ENCODE measurements at places on chromosomes 4 and X.

DNA sequence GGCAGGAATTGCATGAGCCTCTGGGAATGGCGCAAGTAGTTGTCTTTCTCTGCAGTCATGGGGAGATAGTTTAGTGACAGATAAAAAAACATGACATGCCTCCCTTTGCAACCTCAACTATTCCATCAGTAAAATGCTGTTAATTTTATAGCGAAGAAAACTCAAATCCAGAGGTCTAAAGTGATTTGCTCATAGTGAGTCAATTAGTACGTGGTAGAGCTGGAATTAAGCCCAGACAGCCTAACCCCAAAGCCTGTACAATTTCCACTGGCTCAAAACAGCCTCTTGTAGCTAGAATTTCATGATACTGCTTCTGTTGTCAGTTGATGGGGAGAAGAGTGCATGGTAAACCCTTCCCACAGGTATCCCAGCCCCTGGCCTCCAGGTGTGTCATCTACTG, 81.3 kb upstream of the TRPC5 start:
- peak; percentile 44 for DNase-seq

DNA sequence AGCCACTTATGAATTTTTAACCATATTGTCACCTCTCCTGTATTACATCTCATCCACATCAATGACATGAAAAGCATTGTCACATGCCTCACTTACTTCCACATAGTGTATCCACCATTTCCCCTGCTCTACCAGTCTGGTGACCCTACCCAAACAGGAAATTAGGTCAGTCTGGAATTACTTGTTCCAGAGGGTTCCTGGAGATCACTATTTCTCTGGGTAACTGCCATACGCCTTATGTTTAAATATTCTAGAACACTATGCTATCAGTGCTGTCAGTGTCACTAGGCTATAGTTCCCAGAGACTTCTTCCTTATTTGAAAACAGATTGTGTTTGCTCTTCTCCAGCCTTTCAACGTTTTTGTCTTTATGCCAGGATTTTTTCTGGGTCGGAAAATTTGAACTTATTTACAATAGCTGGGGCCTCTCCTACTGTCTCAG, 15.0 kb downstream of the SRPX2 start:
- no peak for DNase-seq

GRCh38 chr4:19319607-19320006, 932.1 kb upstream of the SLIT2 start:
- no peak for DNase-seq

GRCh38 chrX:120823556-120823955, 52.1 kb downstream of the CT47B1 start:
- DNase-seq = peak; percentile 28

GRCh38 chr4:90084967-90085295, 42.3 kb upstream of the CCSER1 start:
- no peak for DNase-seq

- DNase-seq = no peak
Measured at GRCh38 chr4:2606960-2607506, 70.6 kb downstream of the FAM193A start.

DNA sequence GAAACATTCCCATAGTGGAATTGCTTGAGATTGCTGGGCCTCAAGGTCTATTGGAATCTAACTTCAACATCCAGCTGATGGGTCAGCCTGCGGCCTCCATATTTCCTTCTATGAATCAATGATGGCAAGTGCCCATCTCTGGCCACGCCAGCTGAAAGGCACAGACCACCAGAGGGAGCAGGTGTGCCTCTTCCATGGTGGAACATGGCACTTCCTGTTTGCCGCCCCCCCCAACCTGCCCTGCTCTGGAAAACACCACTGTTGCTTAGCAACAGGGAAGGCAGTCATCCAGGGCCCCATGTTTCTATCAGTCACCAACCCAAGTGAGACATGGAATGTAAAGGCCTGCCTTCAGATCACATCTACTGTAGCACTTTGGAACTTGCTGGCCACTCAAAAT, 11.6 kb downstream of the PAGE4 start:
- peak; percentile 56 for DNase-seq

DNA sequence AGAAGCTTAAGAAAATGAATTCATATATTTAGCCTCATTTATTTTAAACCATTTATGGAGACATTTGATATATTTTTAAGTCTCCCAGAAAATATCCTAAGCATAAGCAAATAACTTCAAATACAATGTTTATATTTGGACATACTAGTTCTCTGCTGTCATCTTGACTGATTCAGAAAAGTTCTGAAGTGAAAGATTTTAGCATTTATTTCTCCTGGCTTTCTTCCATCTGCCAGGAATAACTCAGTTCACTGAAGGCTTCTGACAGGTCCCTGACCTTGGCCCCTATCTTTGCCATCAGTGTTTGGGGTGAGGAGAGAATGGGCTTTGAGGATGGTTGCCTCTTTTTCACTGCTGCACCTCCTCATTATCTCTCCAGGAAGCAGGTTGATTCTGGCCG, 115.7 kb downstream of the SLIT2 start:
- DNase-seq = no peak

DNA sequence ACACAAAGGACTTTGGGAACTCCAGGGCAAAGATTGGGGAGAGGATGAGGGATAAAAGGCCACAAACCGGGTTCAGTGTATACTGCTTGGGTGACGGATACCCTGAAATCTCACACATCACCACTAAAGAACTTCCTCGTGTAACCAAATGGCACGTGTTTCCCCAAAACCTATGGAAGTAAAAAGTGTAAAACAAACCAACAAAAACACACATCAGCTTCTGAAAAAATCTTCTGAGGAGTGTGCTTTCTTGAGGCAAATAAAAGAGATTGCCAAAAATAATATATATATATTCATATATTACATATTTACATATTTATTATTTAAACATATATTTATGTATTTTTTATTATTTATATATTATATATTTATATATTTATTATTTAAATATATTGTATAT, 3.9 kb downstream of the P2RY8 start:
- DNase-seq = no peak

- no peak for DNase-seq
Measured at GRCh38 chr4:140661550-140661949, 92.8 kb upstream of the UCP1 start.

- no peak for DNase-seq
Measured at GRCh38 chrX:20500171-20500865, 233.6 kb upstream of the RPS6KA3 start.

- no peak for DNase-seq
Measured at GRCh38 chr4:101512416-101512815, 165.1 kb upstream of the PPP3CA start.

- DNase-seq = no peak
Measured at GRCh38 chr4:128682942-128683666, 126.4 kb upstream of the JADE1 start.

- no peak for DNase-seq
Measured at GRCh38 chr4:9988933-9989332, 32.4 kb downstream of the SLC2A9 start.

GRCh38 chr4:55500072-55500471, 46.6 kb downstream of the CLOCK start:
- no peak for DNase-seq

GRCh38 chr4:54961357-54961975, 163.9 kb downstream of the KDR start:
- DNase-seq = peak; percentile 43

DNA sequence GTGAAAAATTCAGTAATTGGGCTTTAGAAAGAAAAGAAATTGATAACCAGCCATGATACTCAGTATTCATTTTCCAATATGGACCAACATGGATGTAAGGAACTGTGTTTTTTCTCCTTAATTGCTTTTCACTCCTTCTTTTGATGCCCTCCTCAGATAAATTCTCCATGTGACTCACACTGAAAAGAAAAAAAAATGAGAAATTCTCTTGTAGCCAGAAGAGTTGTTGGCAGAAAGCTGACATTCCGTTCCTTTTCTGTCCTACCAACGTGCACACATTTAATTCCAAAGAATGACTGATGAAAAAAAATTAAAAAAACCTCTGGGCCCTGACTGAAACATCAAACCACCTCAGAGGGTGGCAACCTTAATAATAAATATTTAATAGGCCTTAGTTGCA, 153.1 kb downstream of the AMELX start:
- peak; percentile 71 for DNase-seq

DNA sequence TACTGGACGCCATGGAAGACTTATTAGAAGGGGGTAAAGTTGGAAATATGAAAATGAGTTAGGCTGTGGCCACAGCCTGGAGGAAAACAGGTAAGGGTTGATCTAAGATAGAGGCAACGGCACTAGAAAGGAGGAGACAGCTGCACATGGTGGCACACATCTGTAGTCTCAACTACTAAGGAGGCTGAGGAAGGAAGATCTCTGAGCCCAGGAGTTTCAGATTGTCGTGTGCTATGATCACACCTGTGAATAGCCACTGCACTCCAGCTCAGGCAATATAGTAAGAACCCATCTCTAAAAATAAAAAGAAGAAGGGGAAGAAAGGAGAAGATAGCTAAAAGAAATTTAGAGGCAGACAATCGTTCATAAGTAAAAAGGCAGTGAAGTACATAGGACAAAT, 87.8 kb upstream of the SORBS2 start:
- no peak for DNase-seq

GRCh38 chrX:132689612-132690563, 201.1 kb upstream of the MBNL3 start:
- DNase-seq = no peak

DNA sequence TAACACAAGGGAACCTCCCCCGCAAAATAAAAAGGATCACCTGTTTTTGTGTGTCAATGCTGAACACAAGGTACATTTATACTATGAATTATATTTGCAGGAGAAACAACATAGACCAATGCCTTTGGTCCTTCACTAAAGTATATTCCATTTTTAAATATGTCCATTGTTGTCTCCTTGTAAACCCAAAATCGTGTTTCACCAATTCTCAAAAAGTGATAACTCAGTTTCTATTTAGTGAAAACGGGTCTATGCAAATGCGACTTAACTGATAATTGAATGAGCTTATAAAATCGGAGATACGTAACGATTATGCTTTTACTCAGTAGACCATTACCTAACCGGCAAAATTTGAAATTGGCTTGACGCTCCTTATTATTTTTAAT, 2.1 kb downstream of the BRWD3 start:
- no peak for DNase-seq

GRCh38 chr4:62952366-62952765, 1456.9 kb downstream of the TECRL start:
- no peak for DNase-seq

DNA sequence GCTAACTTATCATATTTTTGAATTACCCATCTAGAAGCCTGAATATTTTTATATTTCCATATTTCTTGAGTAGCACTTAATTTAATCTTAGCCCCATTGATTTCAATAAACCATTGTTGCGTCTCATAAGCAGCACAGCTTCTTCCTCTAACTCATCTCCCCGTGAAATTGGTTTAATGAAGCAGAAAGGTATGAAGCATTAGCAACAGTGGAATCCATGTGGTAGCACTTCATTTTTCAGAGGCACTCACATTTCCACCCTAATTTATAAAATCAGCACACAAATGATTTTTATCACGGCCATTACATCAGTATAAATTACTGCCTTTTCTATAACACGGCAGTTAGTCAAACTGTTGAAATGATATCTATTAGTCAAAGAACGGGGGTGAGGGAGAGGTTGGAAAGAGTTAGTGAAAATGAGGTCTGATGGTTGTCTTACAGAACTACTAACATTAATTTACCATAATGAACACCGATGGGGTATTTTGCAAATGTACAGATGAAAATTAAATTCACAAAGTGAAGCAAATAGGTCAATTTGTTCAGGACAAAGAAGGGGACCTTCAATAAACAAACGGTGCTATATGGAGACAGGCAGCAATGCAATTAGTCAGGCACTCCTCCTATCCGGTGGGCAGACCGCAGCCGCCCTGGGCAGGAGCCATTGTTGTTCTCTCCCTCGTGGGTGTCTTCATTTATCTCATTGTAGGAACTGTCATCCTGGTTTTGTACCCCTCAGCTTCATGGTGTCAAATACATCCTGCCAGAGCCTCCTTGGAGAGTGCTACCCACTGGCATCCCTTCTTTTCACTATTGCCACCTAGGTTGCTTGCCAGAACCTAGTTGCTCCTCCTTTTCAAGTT, 205.7 kb downstream of the SOX3 start:
- DNase-seq = no peak

GRCh38 chr4:79042079-79042674, 102.9 kb upstream of the PAQR3 start:
- DNase-seq = peak; percentile 37

GRCh38 chr4:90025248-90025647, 101.9 kb upstream of the CCSER1 start:
- DNase-seq = no peak

- no peak for DNase-seq
Measured at GRCh38 chr4:138864961-138865720, 150.4 kb upstream of the NOCT start.

DNA sequence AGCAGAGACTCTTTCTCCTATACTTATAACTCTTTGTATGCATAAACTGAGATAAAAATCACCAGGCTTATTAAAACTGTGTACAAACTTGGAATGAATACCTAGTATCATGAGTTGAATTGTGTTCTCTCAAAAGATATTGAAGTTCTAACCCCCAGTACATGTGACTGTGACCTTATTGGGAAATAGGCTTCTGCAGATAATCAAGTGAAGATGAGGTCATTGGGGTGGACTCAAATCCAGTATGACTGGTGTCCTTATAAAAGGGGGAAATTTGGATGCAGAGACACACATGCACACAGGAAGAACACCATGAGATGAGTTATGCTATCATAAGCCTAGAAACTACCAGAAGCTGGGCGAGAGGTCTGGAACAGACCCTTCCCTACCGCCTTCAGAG, 26.2 kb downstream of the ZNF827 start:
- no peak for DNase-seq

GRCh38 chr4:182829196-182829595, 88.0 kb downstream of the DCTD start:
- no peak for DNase-seq
